ENCODE measurements at places on chromosomes 5 and 9. TPM values are rescaled to one million over a fixed set of nuclear protein-coding genes. Genes with fewer than 3 reads are reported as not detected.

The AQP7 gene
- total RNA-seq: not detected

GRCh38 chr5:143985832-143986515 lies 174.0 kb downstream of the HMHB1 start:
- peak; percentile 87 for DNase-seq

DNA sequence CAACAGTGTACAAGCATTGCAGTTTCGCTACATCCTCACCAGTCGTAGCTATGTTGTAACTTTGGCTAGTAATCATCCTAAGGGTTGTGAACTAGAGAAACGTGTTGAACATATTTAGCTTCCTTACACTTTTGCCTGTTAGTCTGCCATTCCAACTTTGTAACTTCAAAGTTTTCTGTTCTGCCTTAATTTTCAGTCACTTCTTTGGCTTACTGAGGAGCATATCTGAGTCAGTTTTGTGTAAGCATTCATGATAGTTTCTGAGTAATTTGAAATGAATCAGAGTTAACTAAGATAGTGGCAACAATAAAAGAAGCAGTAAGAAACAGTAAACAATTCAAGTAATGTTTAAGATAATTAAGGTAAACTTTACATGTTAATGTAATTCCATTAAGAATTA lies 58.9 kb upstream of the MCCC2 start:
- DNase-seq: peak; percentile 70

GRCh38 chr5:151200913-151201595 lies 22.8 kb downstream of the CCDC69 start:
- no peak for DNase-seq

DNA sequence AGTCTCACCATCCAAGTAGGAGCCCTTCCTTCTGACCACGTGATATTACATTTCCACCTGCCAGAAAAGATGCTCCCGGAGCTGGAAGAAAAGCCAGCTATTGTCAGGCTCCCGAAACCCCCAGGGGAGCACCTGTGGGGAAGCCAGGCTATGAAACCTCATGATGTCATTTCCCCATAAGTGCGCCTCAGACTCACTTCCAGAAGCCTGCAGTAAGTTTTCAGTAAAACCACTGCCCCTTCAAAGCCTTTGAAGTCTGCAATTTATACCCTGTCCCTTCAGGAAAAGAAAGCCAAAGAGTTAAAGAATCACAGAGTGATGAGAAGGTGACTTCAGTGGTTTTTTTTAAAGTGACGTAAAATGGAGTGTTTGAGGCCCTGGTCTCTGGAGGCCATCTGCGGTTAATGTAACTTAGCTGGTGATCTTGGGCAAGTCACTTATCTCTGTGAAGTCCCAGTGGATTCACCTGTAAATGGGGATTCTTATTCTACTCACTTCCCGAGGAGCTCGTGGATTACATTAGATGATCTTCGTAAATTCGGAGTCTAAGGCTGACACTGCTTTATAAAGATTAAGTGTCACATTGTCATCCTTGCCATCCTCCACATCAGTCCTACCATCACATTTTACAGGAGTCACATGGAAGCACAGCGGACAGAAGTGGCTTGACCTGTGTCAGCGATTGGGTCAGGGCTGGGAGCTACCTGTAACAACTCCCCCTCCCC lies 2.6 kb upstream of the SEMA6A start:
- no peak for DNase-seq

DNA sequence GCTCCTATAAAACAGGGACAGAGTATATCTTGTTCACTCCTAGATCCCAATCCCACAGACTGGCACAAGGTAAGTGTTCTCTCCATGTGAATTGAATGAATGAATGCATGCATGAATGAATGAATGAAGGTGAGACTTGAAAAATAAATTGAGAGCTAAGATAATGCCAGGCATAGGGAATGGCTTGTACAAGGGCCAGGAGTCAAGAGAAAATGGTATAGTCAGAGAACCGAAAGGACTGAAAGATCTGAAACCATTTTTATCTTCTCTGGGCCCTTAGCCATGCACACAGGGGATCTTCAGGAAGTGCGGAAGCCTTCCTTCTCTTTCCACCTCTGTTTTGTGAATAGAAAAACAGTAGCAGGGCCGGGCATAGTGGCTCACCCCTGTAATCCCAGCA lies 48.4 kb upstream of the FABP6 start:
- no peak for DNase-seq

The TOPORS gene
- 28.1 TPM for total RNA-seq

GRCh38 chr9:114571391-114571790 lies 16.2 kb upstream of the ATP6V1G1 start:
- DNase-seq: no peak

DNA sequence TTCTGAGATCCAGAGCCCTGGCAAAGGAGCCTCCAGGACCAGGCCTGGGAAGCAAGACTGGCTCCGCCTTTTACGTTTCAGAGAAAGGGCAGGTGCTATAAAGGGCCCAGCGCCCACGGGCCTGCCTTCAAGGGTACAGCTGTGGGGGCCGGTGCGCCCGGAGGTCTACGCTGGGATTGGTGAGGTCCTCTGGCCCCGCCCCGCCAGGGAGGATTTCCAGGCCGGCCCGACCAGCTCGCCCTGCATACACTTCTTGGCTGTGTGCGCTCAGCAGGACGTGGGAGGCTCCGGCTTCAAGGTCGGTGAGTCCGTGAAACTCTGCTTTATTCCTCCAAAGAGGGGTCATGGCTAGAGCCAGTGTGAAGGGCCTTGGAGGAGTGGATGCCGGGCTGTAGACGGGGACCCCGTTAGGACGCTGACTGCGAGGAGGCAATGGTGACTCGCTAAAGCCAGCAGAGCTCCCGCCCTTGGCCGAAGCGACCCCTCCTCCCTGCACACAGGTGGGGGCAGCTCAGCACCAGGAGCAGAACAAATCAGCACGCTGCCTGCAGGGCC lies at the start of gene CKMT2:
Gene CKMT2 (plus strand): TSS at position 243 of the 555 bp plus-strand sequence. CDS start 17,811 bp downstream, outside the sequence.
- DNase-seq: peak; percentile 46

- DNase-seq: no peak
These were observed 17.8 kb downstream of the GNG10 start for GRCh38 chr9:111679199-111679598.

The PRDM9 gene
- not detected for total RNA-seq

- no peak for DNase-seq
These were observed 424.0 kb upstream of the ZNF462 start for GRCh38 chr9:106438928-106439327.

The CDKN2A gene
- total RNA-seq: 18.1 TPM

The NACC2 gene
- 35.9 TPM for total RNA-seq

DNA sequence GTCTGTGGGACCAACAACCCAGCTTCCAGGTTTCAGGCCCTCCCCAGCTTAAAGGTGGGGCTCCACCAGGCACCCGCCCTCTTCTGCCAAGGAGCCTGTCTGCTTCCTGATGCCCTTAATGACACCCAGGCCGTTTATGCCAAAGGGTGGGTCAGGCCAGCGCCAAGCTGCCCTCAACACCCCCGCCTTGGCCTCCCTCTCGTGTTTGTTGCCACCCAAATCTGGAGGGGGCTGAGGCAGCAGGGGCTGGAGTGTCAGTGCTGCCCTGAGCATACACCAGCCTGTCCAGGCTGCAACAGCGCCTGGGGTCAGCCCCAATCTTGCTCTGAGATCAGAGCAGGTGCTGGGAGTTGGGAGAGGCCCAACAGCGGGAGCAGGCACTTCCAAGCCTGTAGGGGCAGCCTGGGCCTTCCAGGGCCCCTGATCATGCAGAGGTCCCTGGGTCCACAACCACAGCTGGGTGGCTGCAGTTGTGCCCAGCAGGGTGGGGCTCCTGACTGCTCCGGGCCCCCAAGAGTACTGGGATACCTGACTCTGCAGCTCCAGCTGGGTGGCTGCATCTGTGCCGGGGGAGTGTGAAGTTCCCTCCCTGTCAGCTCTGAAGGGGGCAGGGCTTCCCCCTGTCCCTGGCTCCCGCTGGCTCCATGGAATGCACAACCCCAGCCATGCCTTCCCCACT lies 34.5 kb upstream of the TYRP1 start:
- no peak for DNase-seq

- peak; percentile 10 for DNase-seq
These were observed 32.8 kb upstream of the EBF1 start for GRCh38 chr5:159132429-159133040.

- peak; percentile 27 for DNase-seq
These were observed 405.8 kb upstream of the TLE4 start for GRCh38 chr9:79166005-79166404.

GRCh38 chr5:14773588-14773987 lies 98.0 kb downstream of the ANKH start:
- DNase-seq: no peak

DNA sequence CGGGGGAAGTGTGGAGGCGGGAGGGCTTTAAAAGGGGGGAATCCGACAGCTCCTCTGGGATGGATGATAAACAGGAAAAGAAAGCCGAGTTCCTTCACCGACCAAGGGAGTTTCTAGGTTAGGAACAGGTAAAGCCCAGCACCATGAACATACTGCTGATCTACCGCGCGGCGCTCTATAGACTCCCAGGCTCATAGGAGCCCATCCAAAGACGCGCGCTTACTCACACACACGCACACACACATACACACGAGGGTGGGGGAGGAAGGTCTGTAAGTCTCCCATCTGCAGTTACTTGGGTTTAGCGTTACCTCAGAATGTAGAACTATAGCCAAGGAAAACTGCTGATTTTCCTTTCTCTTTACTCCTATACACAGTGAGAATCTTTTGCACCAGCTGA lies 2.6 kb upstream of the GABRB2 start:
- DNase-seq: peak; percentile 16

The TUT7 gene
- total RNA-seq: 16.5 TPM
